Occipital lobe (tissue), 3 donors: ENCODE measurements at places on chromosomes 6 and 20. TPM values are rescaled to one million over a fixed set of nuclear protein-coding genes. Genes with fewer than 3 reads are reported as not detected.

ME1 gene
- total RNA-seq = 1.4 TPM

SLA2 gene
- not detected for total RNA-seq

RIMS1 gene
- 456 TPM for total RNA-seq

CPNE5 gene
- 4.8 TPM for total RNA-seq

RAMACL gene
- 1.2 TPM for total RNA-seq

NINL gene
- 18.4 TPM for total RNA-seq

TMEM244 gene
- 1.4 TPM for total RNA-seq

ZDHHC14 gene
- 14.3 TPM for total RNA-seq

PSMG4 gene
- total RNA-seq = 28.5 TPM

MUC21 gene
- total RNA-seq = not detected

TGM3 gene
- total RNA-seq = 0.16 TPM

SLC17A2 gene
- total RNA-seq = not detected

UNC5CL gene
- 0.16 TPM for total RNA-seq

ABHD12 gene
- total RNA-seq = 39.0 TPM

WFDC13 gene
- total RNA-seq = not detected

OR2H2 gene
- total RNA-seq = not detected

PRL gene
- not detected for total RNA-seq

POM121L2 gene
- total RNA-seq = not detected

TNNC2 gene
- total RNA-seq = 1.2 TPM

EPB41L2 gene
- 32.3 TPM for total RNA-seq

SMLR1 gene
- not detected for total RNA-seq

GJA10 gene
- not detected for total RNA-seq

DEFB128 gene
- total RNA-seq = not detected

FAM83D gene
- total RNA-seq = 1.7 TPM

PRICKLE4 gene
- 0.62 TPM for total RNA-seq
